ENCODE measurements at places on chromosomes 4 and X.

GRCh38 chr4:162506253-162506652, 342.5 kb upstream of the FSTL5 start:
- no peak for DNase-seq

- DNase-seq = no peak
Observed at GRCh38 chr4:121016611-121017010, 55.7 kb downstream of the NDNF start.

DNA sequence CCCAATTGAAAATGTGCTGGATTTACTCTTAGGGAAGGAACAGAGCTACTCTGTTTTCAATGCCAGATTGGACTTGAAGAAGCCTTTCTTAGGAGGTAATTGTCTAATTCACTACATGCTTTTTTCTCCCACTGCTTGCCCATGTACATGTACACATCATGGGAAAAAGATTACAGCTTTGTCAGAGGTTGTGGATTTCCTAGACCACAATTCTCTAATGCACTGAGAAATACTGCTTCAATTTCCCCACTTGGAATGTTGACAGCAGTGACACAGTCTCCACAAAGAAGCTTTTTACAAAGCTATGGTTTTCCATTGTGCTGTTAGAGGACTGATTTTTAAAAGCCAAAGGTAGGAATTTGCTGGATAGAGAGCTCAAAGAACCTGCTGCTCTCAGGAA, 19.5 kb downstream of the ZAR1 start:
- DNase-seq = no peak

DNA sequence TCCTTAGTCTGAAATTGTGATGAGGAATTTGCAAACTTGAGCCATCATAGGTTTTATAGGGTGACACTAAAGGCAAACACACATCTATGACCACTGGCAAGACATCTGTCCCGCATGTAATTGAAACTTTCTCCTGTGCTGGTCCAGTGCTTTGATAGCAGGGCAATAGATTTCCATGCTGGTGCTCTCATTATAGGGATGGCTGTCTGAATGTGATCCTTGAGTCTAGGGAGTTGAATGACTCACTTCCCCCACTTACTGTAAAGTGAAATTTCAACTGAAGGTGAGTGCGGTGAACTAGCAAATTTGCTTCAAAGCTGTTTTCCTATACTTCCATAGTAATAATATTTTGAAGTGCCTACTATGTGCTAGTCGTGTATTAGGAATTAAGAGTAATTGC, 1630.0 kb downstream of the STIM2 start:
- no peak for DNase-seq

GRCh38 chrX:50204364-50204899, at the start of gene CCNB3:
CCNB3 (plus strand) TSS chrX:50204765; CDS start chrX:50285164, 80,399 bp downstream.
- peak; percentile 26 for DNase-seq

DNA sequence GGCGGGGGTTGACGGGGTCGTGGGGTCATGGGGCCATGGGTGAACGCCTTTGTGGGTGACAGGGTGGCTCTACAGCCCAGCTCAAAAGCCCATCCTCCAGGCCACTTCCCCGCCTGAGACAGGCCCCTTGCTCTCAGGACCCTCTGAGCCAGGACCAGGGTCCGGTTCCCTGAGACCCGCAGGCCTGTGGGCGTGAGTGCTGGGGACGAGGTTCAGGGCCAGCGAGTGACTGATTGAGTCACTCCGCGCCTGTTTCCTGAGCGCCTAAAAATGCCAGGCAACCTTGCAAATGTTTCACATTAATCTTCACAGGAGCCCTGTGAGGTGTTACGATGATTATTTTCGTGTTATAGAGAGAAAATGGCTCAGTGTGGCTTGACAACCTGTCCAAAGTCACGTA, 97.8 kb downstream of the ZNF674 start:
- DNase-seq = no peak

GRCh38 chrX:51336584-51336983, 4.0 kb downstream of the NUDT10 start:
- DNase-seq = no peak

GRCh38 chrX:25207803-25208475, 192.2 kb upstream of the ARX start:
- no peak for DNase-seq

DNA sequence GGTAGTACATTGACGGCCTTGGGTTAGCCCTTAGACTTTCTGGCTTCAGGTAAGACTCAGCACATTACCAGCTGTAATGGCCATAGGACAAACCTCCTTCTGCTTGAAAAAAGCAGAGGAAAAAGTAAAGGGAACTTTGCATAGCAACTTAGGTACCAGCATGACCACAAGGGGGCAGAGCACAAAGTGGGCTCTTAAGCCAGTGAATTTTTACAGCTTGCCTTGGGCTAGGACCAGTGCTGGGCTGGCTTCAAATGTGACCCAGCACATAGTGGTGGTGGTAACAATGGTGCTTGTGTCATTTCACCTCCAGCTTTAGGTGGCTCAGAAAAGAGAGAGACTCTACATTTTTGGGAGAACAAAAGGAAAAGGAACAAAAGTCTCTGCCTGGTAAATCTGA, 66.1 kb downstream of the KLHL4 start:
- no peak for DNase-seq

DNA sequence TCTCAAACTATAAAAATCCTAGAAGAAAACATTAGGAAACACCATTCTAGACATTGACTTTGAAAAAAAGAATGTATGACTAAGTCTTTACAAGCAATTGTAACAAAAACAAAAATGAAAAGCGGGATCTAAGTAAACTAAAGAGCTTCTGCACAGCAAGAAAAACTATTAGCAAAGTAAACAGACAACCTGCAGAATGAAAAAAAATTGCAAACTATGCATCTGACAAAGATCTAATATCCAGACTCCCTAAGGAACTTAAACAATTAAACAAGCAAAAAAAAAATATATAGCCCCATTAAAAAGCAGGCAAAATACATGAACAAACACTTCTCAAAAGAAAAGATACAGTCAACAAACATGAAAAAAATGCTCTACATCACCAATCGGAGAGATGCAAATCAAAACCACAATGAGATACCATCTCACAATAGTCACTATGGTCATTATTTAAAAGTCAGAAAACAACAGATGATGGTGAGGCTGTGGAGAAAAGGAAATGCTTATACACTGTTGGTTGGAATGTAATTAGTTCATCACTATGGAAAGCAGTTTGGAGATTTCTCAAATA, 168.1 kb downstream of the EPHA5 start:
- no peak for DNase-seq

DNA sequence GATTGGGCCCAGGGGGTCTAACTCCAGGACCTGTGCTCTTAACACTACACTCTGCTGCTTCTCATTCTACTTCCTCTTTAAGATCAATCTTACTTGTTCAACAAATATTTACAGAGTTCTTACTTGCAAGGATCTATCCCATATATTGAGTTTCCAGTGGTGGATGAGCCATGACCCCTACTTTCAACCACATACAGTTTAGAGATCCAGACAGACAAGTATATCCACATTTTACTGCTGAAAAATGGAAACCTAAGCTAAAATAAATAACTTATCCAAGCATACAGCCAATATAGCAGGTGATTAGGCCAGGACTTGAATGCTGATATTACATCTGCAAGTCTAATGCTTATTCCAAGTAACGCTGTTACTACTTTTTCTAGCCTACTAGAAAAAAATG, 18.7 kb downstream of the TMEM150C start:
- no peak for DNase-seq

DNA sequence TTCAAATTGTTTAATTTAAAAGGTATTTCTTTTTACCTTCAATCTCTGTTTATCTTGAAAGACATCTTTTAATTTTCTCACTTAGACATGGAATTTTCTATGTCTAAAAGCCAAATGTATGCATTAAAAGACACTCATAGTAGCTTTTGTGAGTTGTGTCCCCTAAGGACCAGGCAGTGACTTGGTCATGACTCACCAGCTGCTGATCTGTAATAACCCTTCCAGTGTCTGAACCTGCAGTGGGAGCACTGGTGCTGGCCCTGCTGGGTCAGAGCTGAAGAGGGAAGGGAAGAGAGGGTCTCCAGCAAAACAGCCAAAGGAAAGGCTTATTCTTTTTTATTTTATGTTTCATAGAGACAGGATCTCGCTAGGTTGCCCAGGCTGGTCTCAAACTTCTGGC, 31.1 kb upstream of the SH3D19 start:
- no peak for DNase-seq

- no peak for DNase-seq
Observed at GRCh38 chr4:6267573-6267972, 2.1 kb upstream of the WFS1 start.

- DNase-seq = no peak
Observed at GRCh38 chrX:86295293-86295692, 147.0 kb downstream of the DACH2 start.

GRCh38 chr4:2663275-2663674, 92.9 kb downstream of the TNIP2 start:
- no peak for DNase-seq

- DNase-seq = no peak
Observed at GRCh38 chrX:139892512-139892911, 40.3 kb downstream of the ATP11C start.

- no peak for DNase-seq
Observed at GRCh38 chr4:2083826-2084160, 24.7 kb downstream of the NAT8L start.

- DNase-seq = no peak
Observed at GRCh38 chrX:53251307-53251706, 26.3 kb upstream of the KDM5C start.

- no peak for DNase-seq
Observed at GRCh38 chr4:95547715-95548471, 880 bp downstream of the UNC5C start.

GRCh38 chr4:79609817-79610216, 201.8 kb upstream of the GK2 start:
- no peak for DNase-seq

DNA sequence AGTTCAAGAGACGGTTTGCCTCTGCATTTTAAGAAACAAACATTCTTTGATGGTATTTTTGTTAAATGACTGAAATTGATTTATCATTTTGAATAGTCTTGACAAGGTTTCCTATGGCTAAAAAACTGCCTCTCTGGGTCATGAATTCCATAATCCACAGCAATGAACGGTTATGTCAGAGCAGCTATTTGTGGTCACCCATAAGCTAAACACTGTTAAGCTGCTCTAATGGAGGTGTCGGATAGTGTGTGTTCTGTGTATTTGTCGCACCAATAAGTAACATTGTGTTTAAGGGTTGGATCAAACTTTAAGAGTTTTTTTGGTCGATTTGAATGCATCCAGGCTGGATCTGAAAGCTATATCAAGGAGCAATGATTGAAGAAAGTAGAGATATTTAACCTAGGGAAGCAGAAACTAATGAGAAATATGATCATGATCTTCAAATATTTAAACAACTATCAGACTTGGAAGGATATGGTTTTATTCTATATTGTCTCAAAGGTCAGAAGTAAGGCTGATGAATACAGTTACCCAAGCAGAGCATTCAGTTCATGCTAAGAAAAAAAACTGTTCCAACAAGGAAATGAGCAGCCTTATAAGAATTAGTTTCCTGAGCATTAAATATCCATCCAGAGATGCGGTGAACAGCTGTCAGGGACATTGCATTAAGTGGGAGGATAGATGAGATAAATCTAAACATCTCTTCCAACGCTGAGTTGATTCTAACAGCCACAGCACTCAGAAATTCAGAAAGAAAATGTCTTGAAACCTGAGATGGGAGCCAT, 232.3 kb upstream of the RPS6KA3 start:
- no peak for DNase-seq

DNA sequence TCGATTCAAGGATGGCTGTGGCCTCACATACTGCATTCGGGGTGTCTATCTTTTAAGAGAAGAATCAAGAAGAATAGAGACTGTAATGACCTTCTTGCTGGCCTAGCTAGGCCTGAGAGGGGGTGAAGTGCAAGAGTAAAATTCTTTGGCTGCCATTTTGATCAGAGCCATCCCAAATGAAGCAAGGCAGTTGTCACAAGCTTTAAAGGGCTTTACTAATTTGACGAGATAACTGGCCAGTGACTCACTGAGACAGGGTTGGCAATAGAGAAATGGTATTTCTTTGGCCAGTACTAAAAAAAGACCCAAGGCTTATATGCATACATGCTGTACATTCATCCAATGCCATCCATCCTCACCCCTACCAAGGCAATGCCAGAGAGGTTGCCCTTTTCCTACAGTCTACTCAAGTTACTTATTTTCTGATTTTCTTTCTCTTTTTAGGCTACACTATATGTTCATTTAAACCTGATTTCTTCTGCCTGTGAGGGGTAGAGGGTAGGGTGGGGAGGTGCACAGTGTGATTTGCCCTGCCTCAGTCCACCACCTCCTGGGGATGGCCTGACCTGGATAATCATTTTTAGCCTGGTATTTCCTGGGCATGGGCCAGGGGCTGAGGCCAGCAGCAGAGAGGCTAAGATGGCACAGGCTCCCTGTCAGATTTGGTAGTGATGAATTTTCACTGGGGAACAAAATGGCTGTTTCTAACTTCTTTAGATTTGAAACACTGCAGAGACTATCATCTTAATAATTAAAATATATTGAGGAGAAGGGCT, 32.2 kb downstream of the ATG4A start:
- DNase-seq = no peak

DNA sequence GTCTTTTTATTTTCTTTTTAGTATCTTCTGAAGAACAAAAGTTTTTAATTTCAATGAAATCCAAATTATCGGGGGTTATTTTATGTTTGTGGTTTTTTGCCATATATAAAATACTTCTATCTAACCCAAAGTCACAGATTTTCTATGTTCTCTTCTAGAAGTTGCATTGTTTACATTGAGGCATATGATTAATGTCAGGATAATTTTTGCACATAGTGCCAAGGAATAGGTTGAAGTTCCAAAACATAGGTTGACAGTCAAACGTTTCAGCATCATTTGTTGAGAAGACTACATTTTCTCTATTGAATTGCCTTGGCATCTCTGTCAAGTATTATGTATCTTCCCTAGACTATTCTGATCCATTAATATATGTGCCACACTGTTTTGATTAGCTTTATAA, 64.5 kb downstream of the ANKRD17 start:
- no peak for DNase-seq

DNA sequence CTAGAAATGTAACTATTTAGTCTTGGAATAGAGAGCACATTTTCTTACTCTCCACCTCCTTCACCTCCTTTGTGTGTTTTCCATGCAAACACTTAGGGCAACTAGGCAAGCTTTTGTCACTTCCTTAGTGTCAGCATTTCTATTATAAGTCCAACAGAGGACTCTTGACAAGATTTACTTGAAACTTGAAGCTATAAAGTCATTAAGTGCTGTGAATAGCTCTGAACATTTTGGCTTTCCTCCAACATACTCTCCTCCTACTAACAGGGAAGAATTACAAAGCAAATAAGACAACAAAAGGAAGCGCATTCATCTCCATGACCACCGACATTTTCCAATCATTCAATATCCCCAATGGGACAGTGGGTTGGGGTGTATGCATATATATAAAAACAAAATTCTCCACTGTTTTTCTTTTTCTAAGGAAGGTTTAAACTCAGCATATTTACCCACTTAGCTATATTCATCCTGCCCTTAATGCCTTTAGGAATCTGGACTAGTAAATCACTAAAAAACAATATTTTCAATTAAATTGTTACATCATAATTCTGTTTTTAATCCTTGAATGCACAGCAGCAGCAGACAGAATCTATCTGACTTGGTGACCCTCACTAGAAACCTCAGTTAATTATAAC, 264.6 kb downstream of the SNCA start:
- no peak for DNase-seq
